CD4-positive, alpha-beta T cell treated with Interferon alpha-2 for 1 hour (primary cell): ENCODE measurements at places on chromosomes 5 and 9.

DNA sequence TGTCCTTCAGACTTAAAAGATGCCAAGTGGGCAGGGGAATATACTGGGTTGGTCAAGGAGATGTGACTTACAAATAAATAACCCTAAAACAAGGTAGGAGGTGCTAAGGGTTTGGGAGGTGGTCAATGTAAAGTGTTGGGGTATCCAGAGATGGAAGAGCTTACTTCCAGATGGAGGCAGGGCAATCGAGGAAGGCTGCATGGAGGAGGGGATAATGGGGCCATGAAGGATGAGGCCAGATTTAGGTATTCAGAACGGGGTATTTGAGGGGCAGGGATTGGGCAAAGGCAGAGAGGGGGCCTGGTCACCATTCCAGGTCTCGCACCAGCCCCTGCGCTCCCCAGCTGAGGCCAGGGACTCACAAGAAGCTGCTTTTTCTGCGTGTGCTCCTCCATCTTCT lies 57.9 kb upstream of the FBXW11 start:
- no peak for DNase-seq

- DNase-seq, result no peak
These were observed 858.6 kb downstream of the PTPRD start for GRCh38 chr9:9754186-9754585.

GRCh38 chr9:132369421-132369820 lies 14.6 kb upstream of the SETX start:
- no peak for DNase-seq

DNA sequence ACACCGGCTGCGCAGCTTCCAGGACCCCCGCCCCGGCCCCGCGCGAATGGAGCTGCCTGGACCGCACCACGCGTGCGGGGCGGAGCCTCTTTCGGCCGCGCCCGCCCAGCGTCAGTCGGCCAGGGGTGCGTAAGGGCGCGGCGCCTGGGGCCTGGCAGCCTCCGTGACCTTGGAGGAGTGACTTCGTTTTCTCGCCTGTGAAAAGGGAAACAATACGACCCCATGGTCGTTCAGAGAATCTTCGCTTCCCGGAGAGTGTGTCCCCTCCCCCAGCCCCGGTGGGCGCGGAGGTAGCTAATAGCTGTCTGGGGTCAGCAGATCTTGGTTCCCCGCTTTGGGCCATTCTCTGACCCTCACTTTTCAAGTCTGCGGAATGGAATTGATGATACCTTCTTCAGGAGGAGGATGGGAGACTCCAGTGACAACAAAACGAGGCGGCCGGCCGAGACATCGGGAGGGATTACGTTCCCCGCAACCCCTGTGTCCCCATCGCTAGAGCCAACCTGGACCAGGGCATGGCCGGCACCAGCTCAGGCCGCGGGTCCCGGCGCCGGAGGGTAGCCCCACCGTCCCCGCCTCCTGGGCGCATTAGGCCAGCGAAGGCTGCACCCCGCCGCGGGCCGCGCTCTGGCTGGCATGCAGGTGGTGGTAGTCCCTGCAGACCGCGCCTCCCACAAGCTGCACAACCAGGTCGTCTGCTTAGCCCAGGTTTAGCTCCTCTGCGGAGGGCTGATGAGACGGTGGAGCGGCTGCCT lies 5.5 kb upstream of the CDHR2 start:
- peak; percentile 72 for DNase-seq

- no peak for DNase-seq
These were observed 17.9 kb downstream of the ANKH start for GRCh38 chr5:14853685-14854084.

- no peak for DNase-seq
These were observed 43.6 kb downstream of the JADE2 start for GRCh38 chr5:134568761-134569695.

DNA sequence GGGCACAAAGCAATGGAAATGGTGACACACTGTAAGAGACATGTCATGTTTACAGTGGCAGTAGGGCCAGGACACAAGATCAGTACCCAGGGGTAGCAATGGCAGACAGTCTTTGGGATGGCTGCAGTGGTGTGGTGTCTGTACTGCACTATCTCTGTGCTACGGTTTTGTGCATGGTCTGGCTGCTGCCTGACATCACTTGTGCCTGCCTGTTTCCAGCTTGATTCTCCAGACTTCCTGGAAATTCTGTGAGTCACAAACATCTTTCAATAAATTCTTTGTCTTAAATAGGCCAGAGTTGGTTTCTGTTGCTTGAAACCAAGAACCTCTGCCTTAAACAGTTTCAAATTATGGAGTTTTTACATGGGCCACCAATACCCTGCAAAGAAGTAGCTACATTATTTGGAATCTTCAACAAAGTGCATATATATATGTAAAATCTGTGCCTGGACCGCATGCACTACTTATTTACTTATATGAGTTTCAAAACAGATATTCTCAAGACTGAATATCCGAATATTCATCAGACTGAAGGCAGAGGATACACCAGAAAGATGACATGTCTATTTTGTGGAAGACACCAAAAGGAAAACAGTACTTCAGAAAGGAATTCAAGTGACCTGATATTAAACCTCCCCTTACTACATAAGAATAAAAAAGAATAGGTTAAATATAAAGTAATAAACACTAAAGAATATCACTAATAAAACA lies 188.1 kb downstream of the RFX3 start:
- DNase-seq, result no peak

DNA sequence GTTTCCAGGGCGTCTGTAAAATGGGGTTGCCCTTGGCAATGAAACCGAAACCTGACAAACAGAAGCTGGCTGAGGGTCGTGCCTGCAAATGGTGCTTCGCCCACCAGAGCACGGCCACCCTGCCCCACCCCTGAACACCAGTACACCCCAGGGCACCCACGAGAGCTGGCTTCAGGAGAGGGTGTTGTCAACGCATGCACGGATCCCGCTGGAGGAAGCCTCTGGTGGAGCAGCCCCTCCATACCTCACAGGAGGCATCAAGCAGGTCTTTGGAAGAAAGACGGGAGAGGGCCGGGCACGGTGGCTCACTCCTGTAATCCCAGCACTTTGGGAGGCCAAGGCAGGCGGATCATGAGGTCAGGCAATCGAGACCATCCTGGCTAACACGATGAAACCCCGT lies 8.6 kb downstream of the SLC6A3 start:
- no peak for DNase-seq

GRCh38 chr5:148391422-148391821 lies 7.7 kb downstream of the FBXO38 start:
- no peak for DNase-seq

- DNase-seq, result no peak
These were observed 130.2 kb downstream of the ARRDC3 start for GRCh38 chr5:91252916-91253315.

DNA sequence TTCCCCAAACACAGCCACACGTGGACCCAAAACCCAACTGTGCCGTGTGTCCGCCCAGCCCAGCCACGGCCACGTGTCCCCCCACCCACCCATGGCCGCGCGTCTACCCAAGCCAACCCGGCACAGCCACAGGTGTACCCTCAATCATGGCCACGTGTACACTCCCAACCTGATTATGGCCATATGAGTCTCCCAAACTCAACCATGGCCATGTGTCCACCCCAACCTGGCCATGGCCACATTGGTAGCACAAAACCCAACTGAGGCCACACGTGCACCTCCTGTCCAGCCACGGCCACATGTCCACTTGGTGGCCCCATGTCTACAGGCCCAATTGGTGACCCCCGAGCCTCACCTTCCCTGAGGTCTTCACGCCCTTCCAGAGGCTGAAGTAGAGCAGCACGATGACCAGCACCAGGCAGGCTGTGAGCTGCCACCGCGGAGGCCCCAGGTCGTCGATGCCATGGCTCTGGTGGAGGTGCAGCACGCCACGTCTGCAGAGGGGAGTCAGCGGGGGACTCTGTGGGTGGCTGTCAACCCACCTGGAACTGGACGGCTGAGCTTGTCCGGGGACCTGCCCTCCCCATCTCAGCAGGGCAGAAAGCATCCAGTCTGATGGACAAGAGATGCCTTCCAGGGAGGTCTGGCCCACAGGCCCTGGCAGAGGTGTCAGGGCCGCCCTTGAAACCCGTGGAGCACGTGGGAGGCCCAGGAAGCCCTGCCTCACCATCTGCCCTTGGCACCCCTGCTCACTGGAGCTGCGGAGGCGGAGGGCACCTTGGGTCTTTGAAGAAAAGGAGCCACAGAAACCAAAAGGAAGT lies 23.5 kb downstream of the SLC6A3 start:
- DNase-seq, result no peak

DNA sequence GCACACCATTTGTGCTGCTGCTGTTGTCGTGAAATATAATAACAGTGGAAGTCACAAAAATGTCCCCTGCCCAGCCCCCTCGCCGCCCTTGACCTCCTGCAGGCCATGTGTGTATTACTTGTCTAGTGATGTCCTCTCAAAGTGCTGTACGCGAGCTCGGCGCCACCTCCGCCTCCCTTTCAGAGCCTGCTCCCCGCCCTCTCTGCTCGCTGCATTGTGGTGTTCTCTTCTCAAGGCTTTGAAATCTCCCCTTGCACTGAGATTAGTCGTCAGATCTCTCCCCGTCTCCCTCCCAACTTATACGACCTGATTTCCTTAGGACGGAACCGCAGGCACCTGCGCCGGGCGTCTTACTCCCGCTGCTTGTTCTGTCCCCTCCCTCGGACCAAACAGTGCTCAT lies 14.7 kb upstream of the CFAP157 start:
- no peak for DNase-seq

DNA sequence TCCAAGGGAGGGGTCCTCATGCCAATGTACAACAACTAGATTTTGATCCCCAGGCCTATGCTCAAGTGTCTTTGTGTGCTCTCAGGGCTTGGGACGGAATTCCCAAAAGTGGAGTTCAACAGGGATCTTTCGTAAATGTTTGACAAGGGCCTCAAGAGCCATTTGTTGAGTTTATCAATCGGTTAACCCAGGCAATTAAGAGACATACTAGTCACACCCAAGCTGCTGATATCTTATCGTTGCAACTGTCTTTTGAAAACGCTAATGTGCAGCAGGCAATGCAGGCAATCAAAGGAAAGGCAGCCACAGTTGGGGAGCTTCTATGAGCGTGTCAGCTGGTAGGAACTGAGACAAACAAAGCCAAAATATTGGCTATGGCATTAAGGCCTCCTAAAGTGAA lies 161.2 kb downstream of the CPLANE1 start:
- DNase-seq, result no peak

- DNase-seq, result no peak
These were observed 2.4 kb downstream of the SPINK6 start for GRCh38 chr5:148205044-148205806.

GRCh38 chr5:80072103-80073073 lies 37.2 kb downstream of the THBS4 start:
- DNase-seq, result no peak

GRCh38 chr9:84170521-84171141 lies 169.9 kb downstream of the SLC28A3 start:
- no peak for DNase-seq

GRCh38 chr9:114057161-114057885 lies 20.8 kb downstream of the AMBP start:
- no peak for DNase-seq

DNA sequence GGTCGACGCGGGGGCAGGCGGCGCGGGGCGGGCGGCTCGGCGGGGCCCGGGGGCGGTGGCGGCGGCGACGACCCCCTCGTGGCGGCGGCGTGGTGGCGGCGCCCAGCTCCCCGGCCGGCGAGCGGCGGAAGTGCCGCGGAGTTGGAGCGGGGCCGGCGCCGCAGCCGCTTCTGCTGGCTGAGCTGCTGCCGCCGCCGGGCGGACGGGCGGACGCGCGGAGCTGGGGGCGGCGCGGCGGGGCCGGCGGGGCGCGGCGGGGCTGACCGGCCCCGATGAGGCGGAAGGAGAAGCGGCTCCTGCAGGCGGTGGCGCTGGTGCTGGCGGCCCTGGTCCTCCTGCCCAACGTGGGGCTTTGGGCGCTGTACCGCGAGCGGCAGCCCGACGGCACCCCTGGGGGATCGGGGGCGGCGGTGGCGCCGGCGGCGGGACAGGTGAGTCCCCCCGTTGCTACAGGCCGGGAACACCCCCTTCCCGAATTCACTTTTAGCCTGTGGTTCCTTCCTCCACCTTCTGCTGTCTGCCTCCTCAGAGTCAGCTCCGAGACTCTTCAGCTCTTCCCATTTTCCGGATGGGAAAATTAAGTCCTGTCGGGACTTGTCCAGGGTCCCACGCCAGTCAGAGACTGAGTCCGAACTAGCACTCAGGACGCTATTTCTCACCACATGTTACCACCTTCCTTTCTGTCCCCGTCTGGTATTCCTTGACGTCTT lies at the start of gene GALNT10:
Gene GALNT10 (plus strand): TSS at position 139 of the 710 bp plus-strand sequence. CDS start 134 bp downstream, at position 273.
- DNase-seq, result peak; percentile 55

DNA sequence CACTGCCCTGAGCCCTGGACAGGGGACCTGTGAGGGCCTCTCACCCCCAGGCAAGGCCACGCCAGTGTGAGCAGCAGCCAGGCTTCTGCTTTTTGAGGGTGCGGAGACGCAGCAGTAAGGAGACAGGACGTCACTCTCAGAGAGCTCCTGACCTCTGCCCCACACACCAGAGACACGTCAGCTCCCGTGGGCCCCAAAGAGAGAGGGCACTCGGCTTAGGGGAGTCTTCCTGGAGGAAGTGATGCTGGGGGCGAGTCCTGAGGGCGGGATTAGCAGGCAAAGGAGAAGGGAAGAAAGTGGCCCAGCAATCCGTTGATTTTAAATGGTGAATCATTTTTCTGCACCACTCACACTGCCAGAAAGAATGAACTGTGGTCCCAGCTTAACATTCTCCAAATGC lies 24.0 kb upstream of the SLC9A3 start:
- peak; percentile 44 for DNase-seq

DNA sequence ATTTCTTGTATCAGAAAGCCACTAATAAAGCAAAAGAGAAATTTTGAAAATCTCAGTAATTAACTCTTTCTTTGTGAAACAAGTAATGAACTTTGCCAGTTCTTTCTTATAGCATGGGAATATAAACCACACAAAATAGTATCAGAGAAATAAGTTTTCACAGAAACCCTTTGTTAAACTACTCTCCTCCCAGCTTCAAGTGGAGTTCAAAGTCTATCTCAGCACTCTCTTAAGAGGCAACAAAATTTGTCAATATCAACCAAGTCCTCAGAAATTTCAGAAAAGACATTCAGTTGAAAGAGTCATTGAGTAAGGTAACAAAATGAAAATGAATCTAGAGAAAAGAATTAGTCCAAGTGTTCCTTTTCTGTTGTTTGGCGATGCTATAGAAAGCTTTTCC lies 89.3 kb downstream of the NTRK2 start:
- no peak for DNase-seq

- DNase-seq, result no peak
These were observed 328.6 kb upstream of the SLC24A2 start for GRCh38 chr9:20117482-20117881.

GRCh38 chr5:160278343-160278742 lies 34.0 kb downstream of the CCNJL start:
- DNase-seq, result no peak

DNA sequence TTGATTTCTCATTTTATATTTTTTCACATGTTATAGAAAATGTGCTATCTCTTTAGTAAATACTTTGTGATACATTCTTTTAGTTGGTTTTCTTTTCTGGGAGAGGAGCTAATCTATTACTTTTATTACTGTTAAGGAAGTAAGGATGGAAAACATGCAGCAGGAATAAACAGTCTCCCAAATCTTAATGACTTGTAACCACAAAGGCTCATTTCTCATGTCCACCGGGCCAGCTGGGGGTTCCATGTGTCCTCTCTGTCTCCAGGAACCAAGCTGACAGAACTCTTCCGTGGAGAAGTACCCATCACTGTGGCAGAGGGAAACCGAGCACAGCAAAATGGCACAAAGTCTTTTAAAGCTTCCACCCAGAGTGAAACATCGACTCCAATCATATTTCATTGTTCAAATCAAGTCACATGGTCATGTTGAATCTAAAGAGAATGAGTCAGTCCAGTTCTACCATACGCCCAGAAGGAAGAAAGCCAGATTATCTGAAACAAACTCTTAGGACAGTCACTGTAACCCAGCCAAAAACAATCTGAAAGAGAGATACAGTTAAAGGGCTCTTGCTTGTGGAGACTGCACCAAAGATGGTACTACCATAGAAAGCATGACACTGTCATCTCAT lies 97.1 kb upstream of the CDH6 start:
- DNase-seq, result no peak
